ENCODE measurements at places on chromosomes 4 and X. TPM values are rescaled to one million over a fixed set of nuclear protein-coding genes. Genes with fewer than 3 reads are reported as not detected.

TEX13B gene
- not detected for polyA plus RNA-seq

DTHD1 gene
- polyA plus RNA-seq: not detected

PRPS2 gene
- 49.6 TPM for polyA plus RNA-seq

BBS12 gene
- polyA plus RNA-seq: 2.5 TPM
